ENCODE measurements at places on chromosomes 16 and 17. TPM values are rescaled to one million over a fixed set of nuclear protein-coding genes. Genes with fewer than 3 reads are reported as not detected.

KRTAP9-4 gene
- not detected for total RNA-seq

RCVRN gene
- not detected for total RNA-seq

PSMD3 gene
- total RNA-seq, result 99.3 TPM

PPP1R27 gene
- not detected for total RNA-seq

NOG gene
- total RNA-seq, result 0.60 TPM

CASKIN1 gene
- 0.05 TPM for total RNA-seq

GDPD1 gene
- 3.6 TPM for total RNA-seq

All from ureter (tissue), 1 donor.